ENCODE measurements at places on chromosomes 7 and 10.
A peak's percentile ranks its signal among the peaks of the same experiment; 100 is the strongest.

GRCh38 chr10:132939378-132939955 is 2.9 kb downstream of the CFAP46 start:
- no peak for DNase-seq

DNA sequence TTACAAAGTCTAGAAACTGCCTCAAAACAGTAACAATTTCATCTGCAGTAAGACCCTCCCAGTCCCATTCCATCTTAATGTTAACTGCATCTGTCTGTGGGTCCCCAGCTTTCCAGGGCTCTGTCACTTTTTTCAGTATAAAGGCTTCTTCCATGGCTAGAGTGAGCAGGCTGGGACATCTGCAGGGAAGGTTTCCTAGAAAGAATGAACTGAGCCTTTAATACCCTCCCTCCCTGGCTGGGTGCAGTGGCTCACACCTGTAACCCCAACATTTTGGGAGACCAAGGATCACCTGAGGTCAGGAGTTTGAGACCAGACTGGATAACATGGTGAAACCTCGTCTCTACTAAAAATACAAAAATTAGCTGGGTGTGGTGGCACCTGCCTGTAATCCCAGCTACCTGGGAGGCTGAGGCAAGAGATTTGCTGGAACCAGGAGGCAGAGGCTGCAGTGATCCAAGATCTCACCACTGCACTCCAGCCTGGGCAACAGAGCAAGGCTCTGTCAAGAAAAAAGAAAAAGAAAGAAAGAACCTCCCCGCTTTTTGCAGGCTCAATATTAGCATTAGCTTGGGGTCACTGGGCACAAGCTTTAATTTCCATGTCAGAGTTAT is 3.4 kb downstream of the ERV3-1 start:
- no peak for DNase-seq

DNA sequence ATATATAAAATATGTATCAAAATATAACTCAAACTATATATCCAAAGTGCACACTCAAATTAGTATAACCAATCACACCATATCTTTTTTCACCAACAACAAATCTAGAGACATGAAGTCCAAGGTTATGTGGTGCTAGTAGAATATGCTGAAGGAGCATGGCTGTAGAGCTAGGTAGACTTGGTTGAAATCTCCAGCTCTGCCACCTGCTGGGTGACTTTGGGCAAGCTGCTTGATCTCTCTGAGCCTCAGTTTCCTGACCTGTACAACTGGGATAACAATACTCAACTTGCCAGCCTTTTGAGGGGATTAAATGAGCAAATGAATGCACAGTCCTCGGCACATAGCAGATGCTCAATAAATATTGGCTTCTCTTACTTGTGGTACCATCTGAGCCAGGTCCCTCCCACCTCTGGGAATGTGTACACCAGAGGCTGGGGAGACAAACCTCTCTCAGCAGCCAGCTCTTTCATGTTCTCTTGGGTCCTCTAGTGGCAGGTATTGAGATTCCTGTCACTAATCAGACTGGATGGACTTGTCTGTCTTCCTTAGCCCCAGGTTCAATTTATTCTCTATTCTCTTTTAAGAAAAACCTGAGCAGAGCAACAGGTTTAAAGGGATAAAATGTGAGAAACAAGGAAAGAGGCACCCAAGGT is 94.3 kb upstream of the PDE1C start:
- peak; percentile 62 for DNase-seq

DNA sequence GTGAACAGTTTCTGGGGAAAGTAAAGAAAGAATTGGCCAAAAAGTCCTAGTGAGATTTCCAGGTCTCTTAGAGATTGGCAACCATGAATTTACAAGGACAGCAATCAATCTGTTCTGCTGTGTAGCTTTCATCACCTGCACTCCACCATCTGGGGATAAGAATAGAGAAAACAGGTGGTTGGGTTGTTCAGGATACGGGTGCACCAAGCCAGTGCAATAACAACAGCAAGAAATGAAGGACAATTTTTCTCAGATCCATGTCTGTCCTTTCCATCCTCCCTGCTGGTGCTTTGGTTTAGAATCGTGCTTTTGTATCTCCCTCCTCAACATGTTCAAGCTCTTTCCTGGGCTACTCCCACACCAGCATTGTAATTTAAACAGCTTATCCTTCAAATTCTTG is 787.7 kb downstream of the GRID1 start:
- no peak for DNase-seq

- no peak for DNase-seq
Observed at GRCh38 chr10:71213127-71213621, 804 bp downstream of the UNC5B start.

DNA sequence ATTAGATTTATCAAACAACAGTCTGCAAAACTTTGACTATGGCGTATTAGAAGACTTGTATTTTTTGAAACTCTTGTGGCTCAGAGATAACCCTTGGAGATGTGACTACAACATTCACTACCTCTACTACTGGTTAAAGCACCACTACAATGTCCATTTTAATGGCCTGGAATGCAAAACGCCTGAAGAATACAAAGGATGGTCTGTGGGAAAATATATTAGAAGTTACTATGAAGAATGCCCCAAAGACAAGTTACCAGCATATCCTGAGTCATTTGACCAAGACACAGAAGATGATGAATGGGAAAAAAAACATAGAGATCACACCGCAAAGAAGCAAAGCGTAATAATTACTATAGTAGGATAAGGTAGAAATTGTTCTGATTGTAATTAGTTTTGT is 31.4 kb downstream of the LRRC17 start:
- DNase-seq: no peak

DNA sequence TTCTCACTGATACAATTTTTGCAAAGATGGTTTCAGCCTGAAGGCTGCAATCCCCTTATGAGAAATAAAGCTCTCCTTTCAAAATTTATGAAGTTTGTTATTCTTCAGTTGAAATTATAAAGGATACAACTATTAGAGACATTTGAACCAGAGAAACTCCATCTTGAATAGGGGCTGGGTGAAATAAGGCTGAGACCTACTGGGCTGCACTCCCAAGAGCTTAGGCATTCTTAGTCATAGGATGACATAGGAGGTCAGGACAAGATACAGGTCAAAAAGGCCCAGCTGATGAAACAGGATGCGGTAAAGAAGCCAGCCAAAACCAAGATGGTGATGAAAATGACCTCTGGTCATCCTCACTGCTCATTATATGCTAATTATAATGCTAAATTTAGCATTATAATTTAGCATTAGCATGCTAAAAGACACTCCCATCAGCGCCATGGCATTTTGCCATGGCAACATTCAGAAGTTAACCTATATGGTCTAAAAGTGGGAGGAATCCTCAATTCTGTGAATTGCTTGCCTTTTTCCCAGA is 22.4 kb upstream of the IFIT1B start:
- DNase-seq: no peak

DNA sequence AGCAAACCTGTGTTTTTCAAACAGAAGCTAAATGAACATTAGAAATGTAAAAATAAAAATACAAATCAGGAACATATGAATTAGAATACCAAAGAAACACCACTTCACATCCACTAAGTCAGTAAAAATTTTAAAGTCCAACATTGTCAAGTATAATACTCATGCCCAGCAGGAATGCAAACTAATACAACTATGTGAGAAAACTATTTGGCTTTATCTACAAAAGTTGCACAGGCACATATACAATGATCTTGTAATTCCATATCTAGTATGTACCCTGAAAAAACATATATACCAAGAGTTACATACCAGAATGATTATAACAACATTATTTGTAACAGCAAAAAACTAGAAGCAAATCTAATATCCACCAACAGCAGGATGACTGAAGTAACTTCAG is 91.1 kb downstream of the RNF32 start:
- DNase-seq: no peak

DNA sequence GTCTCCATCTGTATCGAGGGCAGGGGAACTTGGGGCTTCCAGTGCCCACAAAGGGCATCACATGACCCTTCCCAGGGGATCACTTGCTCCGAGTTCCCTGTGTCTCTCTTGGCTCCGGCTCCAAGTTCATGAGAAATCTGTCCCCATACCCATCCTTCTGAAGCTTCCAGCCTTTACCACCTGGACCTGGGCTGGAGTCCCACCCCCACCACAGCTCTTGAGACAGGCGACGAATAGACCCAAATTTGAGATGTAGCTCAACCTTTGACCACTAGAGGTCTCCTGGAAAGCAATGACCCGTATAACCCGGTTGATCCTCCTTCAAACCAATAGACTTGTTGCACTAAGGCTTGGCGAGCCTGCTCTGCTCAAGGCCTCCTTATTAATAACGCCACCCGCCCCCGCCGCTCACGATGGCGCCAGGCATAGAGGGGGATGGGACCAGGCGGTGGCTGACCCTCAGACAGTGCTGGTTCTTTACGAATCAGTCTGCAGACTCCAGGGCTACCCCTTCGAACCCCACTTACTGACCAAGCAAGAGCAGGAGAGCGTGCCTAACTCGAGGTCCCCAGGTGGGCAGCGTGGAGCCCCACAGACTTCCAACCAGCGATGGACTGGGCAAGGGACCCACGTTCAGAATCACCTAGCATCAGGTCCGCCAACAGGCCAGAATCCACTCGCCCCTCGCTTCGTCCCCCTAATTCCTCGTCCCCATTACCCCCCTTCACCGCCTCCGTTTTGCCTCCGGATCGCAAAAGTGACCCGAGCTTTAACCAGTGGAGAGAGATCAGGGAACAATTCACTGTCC is 4.4 kb upstream of the ARID5B start:
- no peak for DNase-seq

All from HS-27A (cell line).